Left renal cortex interstitium (tissue), 4 donors: ENCODE measurements at places on chromosomes 16 and 17. TPM values are rescaled to one million over a fixed set of nuclear protein-coding genes. Genes with fewer than 3 reads are reported as not detected.

Gene ENO3
- polyA plus RNA-seq = 19.8 TPM

Gene CLEC10A
- polyA plus RNA-seq = 1.4 TPM

Gene HOXB5
- 25.0 TPM for polyA plus RNA-seq

Gene DYNLRB2
- polyA plus RNA-seq = 10.8 TPM

Gene TOP2A
- polyA plus RNA-seq = 182 TPM

Gene ASB16
- 1.7 TPM for polyA plus RNA-seq

Gene CLEC18A
- 79.1 TPM for polyA plus RNA-seq

Gene CDH5
- polyA plus RNA-seq = 60.4 TPM

Gene TNFRSF17
- 0.36 TPM for polyA plus RNA-seq

Gene SHISA9
- polyA plus RNA-seq = 4.4 TPM

Gene MYH1
- not detected for polyA plus RNA-seq

Gene PCGF2
- 81.9 TPM for polyA plus RNA-seq

Gene PROCA1
- polyA plus RNA-seq = 4.3 TPM

Gene SP6
- 3.5 TPM for polyA plus RNA-seq

Gene METTL26
- 40.1 TPM for polyA plus RNA-seq

Gene CRISPLD2
- 7.7 TPM for polyA plus RNA-seq

Gene PIK3R5
- polyA plus RNA-seq = 0.66 TPM

Gene VAT1L
- polyA plus RNA-seq = 4.5 TPM

Gene TRPV2
- 2.5 TPM for polyA plus RNA-seq

Gene PTX4
- not detected for polyA plus RNA-seq

Gene NAA60
- polyA plus RNA-seq = 71.3 TPM

Gene CDH3
- 64.5 TPM for polyA plus RNA-seq
